ENCODE measurements at places on chromosomes 1 and 21.

- no peak for DNase-seq
Observed at GRCh38 chr21:37453350-37453749, 86.8 kb downstream of the DYRK1A start.

DNA sequence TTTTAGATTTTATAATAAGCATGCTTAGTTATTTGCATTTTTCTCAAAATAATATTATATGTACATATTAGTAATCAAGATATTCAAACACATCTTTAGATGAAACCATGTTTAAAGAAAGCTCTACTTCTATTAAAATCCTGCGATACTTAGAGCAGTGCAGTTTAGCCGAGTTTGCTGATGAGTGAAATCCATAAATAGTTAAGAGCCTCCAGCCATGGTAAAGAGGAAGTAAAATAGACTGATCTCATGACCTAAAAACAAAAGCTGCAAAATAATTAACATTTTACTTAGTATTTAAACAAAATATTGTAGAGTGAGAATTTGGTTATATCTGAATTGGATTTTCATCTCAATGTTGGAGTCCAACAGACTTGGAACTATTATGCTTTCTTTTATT is 147.4 kb upstream of the NRIP1 start:
- DNase-seq: no peak

DNA sequence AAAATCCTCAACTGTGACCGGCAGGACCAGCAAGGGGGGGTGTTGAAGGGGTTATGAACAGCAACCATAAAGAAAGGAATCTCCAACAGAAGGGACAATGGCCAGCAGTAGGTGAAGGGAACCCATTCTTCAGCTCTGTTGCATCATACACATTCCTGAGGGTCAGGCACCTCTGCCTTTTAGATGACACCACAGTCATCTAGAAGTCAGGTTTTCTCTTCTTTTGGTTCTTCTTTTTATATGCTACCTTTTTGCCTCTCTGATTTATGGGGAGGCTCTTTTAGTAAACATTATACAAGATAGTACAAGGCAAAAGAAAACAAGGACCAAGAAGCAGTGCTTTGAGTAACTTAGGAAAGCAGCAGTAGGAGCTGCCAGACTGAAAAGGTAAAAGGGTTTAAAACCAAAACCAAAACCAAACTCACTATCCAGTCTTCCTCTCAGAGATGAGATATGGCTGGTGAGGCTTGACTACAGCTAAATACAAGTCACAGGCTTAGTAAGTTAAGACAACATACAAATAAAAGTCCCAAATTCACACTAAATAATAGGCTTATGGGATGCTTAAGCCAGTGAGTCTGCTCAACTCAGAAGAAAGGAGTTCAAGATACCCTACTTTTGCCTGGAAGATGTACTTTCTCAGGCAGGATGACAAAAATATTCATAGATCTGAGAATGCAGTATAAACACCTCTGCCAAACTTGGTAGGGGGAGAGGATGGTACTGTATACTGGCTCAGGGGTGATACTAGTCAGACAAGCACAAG is 4.1 kb downstream of the TEX38 start:
- DNase-seq: no peak

DNA sequence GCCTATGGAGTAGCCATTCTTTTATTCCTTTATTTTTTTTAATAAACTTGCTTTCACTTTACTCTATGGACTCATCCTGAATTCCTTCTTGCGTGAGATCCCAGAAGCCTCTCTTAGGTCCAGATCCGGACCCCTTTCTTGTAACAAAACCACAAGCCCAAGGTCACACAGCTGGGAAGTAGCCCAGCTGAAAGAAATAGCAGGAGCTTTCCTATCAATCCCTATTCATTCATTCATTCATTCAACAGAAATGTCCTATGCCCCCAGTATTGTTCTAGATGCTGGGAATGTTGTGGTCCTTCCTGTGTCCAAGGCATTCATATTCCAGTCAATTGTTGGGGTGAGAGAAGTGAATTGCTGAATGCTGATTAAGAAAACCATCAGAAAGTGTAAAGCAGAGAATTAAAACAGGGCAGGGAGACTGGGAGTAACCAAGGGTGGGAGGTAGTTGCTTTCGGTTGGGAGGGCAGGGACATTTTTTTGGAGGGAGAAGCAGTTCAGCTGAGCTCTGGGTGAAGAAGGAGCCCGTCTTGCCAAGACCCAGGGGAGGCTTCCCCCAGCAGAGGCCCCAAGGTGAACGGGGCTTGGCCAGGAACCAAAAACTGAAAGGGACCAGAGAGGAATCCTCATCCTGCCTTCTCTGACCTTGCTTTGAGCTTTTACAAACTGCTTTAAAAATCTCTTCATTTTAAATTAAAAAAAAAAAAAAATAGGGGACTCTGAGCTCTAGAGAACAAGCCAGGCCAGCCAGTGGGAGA is 10.8 kb downstream of the PLA2G2D start:
- no peak for DNase-seq

DNA sequence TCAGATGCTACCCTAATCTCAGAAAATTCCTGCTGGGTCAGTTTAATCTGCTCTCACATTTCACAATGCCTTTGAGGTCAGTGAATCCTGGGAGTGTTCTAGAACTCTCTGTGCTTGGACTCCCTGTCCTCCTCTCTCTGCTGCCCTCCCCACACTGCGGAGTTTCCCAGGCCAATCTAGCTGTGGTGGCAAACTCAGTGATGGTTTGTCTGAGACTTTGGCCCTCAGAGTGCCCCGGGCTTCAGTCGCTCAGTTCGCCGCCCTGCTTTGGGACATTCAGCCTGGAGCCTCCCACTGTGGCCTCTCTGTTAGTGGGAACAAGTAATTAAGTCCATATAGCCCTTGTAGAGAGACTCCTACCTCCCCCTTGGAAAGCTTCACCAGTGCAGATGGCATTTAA is 7.1 kb downstream of the C1orf226 start:
- no peak for DNase-seq

DNA sequence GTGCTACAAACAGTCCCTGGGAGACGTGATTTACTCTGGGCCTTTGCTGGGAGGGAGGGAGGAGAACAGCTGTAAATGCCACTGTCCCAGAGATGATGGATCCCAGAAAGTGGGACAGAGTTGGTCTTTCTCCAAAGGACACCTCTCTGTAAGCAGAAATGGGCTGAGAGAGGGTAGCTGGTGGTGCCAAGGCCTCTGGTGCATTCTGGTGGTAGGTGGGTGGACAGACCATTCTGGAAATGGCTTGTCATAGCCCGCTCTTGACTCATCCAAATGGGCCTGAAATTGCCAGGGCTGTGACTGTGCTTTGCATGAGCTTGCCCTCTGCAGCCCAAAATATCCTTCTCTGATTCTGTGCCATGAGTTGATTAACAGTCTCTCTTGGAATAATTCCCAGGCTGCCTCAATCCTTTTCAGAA is 36.1 kb downstream of the CCDC185 start:
- DNase-seq: no peak

- DNase-seq: no peak
Observed at GRCh38 chr1:247209396-247209795, 37.6 kb upstream of the ZNF124 start.

DNA sequence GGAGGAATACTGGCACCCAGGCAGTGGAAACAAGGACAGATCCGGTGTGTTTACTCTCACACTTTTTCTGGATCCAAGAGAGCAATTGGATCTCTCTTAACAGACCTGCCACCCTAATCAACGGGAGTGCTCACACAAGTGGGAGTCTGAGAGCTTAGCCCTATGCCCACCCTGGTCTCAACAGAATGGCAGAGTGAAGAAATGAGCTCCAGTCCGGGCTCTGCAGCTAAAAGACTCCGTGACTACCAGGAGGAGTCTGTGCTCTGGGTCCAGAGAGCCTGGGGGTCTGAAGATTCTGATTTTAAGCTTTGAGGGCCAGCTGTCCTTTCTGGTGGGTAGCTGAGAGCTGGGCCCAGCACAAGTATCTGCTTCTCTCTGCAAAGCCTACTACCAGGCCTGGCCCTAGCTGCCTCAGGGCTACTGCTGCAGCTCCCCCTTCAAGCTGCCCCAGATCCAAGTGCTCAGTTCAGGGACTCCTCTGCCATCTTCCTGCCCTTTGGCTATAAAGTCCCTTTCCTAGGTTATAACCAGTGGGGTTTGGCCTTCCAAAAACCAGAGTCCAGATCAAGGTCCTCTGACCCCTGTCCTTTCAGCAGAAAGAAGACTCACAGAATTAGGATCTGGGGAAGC is 3.9 kb downstream of the S100A9 start:
- DNase-seq: no peak

DNA sequence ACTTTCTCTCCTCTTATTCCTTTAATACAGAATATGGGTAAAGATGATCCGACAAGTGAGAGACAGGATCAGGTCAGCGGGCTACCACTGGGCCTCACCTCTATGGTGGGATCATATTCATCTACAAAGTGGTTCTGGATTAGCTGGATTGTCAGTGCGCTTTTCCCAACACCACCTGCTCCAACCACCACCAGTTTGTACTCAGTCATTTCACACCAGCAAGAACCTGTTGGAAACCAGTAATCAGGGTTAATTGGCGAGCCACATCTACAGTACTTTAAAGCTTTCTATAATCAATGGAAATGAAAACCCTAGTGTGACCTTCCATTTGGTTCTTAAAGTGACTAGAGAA is 643 bp downstream of the NRAS start:
- no peak for DNase-seq

GRCh38 chr1:207389728-207390464 is 64.2 kb upstream of the CR2 start:
- no peak for DNase-seq

- peak; percentile 77 for DNase-seq
Observed at GRCh38 chr1:96979304-96980268, 258.0 kb downstream of the PTBP2 start.

GRCh38 chr1:207396168-207396746 is 57.9 kb upstream of the CR2 start:
- DNase-seq: no peak

GRCh38 chr1:23555986-23556634 is 3.2 kb downstream of the ID3 start:
- no peak for DNase-seq

DNA sequence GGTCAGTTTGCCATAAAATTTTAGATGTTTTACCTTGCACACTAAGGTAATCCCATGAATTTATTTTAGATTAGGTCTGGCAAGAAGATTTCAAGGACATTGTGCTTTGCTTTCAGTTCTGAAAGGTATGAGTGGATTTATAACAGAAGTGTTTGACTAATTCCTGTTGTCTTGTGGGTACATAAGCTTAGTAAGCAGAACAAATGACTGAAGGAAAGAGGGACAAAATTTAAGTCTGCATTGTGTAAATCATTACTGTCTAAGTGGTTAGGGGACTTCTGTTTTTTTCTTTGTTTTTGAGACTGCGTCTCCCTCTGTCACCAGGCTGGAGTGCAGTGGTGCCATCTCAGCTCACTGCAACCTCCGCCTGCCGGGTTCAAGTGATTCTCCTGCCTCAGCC is 60.1 kb downstream of the PKN2 start:
- no peak for DNase-seq

GRCh38 chr1:110538921-110539320 is 19.9 kb upstream of the KCNA10 start:
- no peak for DNase-seq

GRCh38 chr1:115547696-115548095 is 94.1 kb upstream of the VANGL1 start:
- no peak for DNase-seq

DNA sequence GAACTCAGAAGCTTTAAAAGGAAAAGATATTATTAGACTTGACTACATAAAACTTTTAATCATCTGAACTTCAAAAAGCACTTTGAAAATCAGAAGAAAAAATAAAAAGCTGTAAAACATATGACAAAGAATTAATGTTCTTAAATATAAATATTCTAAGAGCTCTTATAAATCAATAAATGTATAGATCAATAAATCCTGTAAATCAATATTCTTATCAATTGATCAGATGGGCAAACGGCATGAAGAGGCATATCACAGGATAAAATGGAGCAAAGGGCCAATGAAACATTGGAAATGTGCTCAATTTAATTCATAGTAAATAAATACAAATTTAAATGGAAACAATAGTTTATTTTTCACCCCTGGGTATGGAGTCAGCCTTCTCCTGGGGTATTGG is 66.1 kb upstream of the SMYD2 start:
- no peak for DNase-seq

- no peak for DNase-seq
Observed at GRCh38 chr1:179082333-179082998, 596 bp downstream of the TOR3A start.

DNA sequence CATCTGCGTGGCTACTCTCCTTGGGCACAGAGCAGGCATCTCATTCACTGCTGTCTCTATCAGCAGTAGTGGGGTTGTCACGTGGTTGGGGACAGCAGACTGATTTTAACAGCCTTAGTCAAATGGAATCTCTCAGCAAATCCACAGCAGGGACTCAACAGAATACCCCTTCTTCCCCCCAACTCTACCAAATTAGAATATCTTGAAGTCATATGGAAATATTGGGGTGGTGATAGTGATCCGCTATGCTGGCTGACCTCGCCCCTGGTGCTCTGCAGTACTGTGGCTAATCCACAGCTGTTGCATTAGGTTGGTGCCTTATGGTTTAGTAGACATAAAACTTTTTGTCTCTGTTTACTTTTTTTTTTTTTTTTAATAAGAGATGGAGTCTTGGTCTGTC is 23.9 kb downstream of the HHAT start:
- DNase-seq: no peak

- DNase-seq: no peak
Observed at GRCh38 chr1:244868484-244869363, 4.4 kb upstream of the HNRNPU start.

- DNase-seq: no peak
Observed at GRCh38 chr1:198352975-198353695, 187.3 kb downstream of the ATP6V1G3 start.

GRCh38 chr21:41209016-41209619 is 41.2 kb downstream of the BACE2 start:
- DNase-seq: no peak

- peak; percentile 88 for DNase-seq
Observed at GRCh38 chr1:40802078-40802741, 18.6 kb downstream of the KCNQ4 start.

GRCh38 chr1:40053138-40053887 is 12.8 kb downstream of the CAP1 start:
- DNase-seq: no peak

- DNase-seq: peak; percentile 23
Observed at GRCh38 chr1:239387304-239388158, 1.2 kb downstream of the CHRM3 start.

- DNase-seq: no peak
Observed at GRCh38 chr1:205274041-205274691, 46.4 kb downstream of the TMCC2 start.

DNA sequence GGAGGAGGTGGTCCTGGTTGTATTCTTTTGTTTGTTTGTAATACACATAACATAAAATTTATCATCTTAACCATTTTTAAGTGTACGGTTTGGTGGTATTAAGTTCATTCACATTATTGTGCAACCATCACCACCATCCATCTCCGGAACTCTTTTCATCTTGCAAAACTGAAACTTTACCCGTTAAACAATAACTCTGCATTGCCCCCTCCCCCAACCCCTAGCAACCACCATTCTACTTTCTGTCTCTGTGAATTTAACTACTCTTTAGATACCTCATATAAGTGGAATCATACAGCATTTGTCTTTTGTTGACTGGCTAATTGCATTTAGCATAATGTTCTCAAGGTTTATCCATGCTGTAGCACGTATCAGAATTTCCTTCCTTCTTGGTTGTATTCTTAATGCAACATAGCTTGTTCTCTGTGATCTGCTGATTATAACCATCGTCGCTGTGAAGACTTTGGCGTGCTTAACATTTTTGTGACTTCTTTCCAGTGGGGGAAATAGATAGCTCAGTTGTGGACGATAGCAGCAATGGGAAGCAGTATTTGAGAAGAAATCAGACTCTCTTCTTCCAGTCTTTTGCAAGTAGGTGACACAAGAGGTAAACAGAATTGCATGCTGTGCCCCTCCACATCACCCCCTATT is 117.5 kb upstream of the HOOK1 start:
- DNase-seq: no peak

- DNase-seq: no peak
Observed at GRCh38 chr1:206693592-206693991, 8.9 kb downstream of the MAPKAPK2 start.

All from NCI-H1436 (cell line).